Mammary epithelial cell (primary cell): ENCODE measurements at places on chromosomes 6 and 20. TPM values are rescaled to one million over a fixed set of nuclear protein-coding genes. Genes with fewer than 3 reads are reported as not detected.

- DNase-seq = no peak
Measured at GRCh38 chr6:67393356-67393755, 1241.7 kb upstream of the ADGRB3 start.

Gene RBBP8NL
- 0.03 TPM for polyA plus RNA-seq

Gene CRISP3
- not detected for polyA plus RNA-seq

- no peak for DNase-seq
Measured at GRCh38 chr6:36924131-36924530, 30.4 kb upstream of the PI16 start.

Gene ADGRB3
- not detected for polyA plus RNA-seq

Gene SLC35F1
- polyA plus RNA-seq = not detected

GRCh38 chr6:1231941-1232340, 80.0 kb upstream of the FOXQ1 start:
- peak; percentile 38 for DNase-seq

- DNase-seq = peak; percentile 100
Measured at GRCh38 chr6:32971581-32972352, 3.4 kb downstream of the BRD2 start.

DNA sequence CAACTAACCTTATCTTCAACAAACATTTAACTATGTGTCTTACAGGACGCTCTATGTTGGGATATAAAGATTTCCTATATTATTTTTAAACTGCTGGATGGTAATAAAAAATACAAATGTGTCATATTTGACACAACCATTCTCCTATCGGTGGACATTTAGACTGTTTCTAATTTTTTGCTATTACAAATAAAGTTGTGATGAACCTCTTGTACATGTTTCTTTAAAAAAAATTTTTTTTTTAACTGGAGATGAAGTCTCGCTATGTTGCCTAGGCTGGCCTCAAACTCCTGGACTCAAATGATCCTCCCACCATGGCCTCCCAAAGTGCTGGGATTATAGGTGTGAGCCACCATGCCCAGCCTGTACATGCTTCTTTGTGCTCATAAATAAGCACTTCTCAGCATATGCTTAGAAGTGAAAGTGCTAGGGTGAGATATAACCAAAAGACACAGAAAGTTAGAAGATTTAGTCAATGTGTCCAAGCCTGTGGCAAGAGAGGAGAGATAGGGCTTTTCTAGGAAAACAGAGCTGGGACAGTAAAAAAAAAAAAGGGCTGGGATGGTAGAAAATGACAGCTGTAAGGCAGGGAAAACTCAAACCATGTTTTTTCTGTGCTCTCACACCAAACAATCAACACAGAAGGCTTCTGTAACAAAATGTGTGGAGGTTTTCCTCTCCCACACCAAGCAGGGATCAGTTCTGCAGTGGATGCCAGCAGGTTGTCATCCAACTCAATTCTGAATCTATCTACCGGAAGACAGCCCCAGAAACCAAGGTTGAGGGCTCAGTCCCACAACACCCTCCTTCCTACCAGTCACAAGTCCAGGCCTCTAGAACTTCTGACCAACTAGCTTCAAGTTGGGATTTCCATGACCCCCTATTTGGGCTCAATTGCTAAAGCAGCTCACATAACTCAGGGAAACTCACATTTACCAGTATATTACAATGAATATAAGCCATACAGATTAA, 70.0 kb upstream of the SMIM29 start:
- DNase-seq = no peak

DNA sequence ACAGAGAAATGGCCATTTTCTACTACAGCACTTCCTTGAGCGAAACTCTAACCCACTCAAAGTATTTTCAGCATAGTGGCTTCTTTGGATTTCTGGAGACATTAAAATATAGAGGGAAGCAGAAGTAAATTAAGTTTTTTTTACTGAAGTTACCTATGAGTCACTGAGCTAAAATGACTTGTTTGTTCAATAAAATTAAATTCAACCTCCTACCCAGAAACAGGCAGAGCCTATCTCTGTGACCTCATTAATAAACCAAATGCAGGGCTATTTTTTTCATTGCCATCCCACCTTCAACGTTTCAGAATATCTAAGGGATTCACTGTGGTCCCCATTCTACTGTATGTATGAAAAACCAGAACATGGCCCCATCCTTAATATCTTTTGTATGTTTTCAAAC, 133.0 kb downstream of the MTFR2 start:
- DNase-seq = no peak

Gene CDC5L
- 10.2 TPM for polyA plus RNA-seq

DNA sequence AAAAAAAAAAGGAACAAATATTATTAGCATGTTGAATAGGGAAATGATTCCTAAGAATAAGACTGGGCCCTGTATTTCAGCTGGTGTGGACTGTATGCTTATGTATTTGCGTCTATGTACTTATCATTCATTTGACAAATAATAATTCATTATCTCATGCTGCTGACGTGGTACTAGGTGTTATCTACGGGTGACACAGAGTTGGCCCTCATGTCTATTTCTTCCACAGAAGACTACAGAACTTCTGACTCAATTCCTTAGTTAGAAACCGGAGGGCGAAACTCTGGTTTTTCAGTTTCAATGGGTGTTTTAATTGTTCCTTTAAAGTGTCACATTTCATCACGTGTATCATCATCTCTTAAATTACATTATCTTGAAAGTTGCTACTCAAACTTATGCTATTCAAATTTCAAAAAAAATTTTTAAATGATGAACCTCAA, 305.9 kb downstream of the CLIC5 start:
- DNase-seq = no peak

DNA sequence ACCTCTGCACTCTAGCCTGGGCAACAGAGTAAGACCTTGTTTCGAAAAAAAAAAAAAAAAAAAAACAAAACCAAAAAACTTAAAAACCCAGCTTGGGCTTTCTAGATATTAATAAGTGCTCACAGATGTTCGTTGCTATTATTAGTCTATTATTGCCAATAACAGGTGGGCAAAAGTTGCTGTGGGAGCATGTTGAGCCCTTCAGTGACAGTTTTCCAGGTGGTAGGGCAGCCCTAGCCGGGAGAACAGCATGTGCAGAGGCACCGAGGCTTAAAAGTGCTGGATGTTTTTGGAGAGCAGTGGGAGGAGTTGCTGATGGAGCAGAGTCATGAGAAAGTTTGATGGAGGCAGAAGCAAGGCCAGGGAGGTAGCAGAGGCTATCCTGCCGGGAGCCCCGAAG, 4.4 kb downstream of the PPP1R16B start:
- no peak for DNase-seq

Gene TAGAP
- 0.11 TPM for polyA plus RNA-seq

DNA sequence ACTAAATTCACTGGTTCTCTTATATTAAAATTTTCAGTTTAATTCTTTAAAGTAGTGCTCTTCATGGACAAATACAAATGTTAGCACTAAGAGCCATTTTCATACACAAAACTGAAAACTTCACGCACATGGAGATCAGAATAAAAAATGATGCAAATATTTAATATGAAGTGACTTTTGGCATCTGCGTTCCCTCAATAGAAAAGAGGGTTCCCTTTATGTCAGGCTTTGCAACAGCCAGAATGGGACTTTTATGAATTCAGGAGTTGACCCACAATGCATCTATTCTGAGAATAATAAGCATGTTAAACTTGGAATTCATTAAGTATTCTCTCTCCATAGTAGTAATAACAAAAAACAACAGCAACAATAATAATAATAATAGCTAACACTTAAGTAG, 125.8 kb downstream of the INSM1 start:
- DNase-seq = no peak

Gene TRIM27
- 46.7 TPM for polyA plus RNA-seq

DNA sequence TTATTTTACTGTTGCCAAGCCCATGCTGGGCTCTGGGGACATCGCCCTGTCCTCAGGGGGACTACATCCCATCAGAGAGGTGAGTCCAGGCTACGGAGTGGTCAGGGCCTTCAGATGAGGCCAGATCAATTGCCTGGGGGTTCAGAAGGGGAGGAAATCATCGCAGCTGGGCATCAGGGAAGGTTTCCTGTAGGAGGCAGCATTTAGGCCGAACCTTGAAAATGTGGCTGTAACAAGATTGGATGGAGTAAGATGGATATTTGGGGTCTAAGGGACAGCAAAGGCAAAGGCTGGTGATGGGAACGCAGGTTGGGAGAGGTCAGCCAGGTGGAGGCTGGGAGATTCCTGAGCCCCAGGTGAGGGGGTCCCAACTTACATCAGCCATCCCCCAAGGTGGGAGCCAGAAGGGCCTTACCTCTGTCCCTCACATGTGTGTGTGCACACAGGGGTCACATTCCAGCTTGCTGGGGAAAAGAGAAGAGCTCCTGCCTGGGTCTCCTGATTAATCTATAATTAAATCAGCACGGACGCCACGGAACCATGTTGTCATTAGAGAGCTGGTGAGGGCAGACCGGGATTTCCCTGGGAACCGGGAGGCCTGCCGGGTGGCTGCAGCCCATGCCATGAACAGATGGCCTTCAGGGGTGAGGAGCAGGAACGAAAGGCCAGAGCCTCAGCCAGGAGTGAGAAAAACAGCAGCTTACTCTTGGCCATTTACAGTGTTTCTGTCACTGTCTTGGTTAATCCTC, 30.5 kb upstream of the DLGAP4 start:
- no peak for DNase-seq

Gene NRN1
- polyA plus RNA-seq = not detected

Gene CDSN
- polyA plus RNA-seq = 2.8 TPM

DNA sequence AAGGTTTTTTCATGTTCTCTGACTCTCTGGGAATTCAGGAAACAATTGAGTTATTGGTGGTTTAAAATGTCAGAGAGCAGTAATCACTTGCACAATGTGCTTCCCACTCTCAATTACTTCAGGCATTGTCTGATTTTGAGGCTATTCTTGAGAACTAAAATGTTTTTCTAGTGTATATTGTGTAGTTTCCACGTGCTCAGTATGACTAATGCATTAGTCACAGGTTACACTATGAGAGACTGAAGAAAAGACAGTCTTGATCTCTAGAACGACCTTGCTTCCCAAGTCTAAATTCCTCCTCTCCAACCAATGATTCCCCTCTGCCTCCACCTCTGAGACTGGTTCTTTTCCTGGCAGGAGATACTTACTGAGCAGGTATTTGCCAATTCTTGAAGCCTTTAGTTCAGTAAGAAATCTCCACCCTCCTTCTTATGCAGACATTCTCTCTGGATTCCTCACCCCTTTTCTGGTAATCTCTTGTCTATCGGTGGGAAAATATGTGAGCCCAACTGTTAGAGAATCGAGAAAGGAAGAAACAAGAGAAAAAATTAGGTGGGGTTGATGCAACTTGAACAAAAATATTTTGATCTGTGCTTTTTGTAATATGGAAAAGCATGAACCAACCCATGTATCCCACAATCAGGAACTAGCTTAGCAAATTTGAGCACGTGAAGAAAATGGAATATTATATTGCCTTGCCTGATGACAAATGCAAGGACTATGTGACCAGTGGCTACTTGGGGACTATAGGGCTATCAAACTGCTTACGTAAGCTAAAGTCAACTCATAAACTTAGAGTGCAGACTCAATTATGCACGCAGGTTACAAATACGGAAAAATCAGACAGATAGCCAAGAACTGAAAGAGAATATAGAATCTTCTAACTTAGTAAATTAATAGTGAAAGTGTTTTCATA, 61.1 kb upstream of the SLC22A16 start:
- DNase-seq = peak; percentile 99

- DNase-seq = no peak
Measured at GRCh38 chr20:18012901-18013300, 44.1 kb downstream of the MGME1 start.

Gene HEBP2
- 19.3 TPM for polyA plus RNA-seq

DNA sequence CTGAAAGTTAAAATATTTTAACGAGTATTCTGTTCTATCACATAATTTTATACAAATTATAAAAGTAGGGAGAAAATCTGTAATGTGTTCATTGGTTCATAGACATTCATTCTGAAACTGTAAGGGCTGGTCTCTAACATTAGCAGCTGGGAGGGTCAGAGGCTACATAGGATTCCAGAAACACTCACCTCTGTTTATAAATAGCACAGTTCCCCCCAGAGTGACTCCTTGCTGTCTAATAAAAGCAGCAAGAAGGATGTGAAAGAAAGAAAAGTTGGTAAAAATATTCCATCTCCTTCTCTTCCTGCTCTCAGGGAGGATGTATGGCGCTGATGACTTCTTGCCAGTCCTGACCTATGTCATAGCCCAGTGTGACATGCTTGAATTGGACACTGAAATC, 25.3 kb upstream of the NAA20 start:
- DNase-seq = no peak

- DNase-seq = no peak
Measured at GRCh38 chr6:105005451-105005850, 48.5 kb downstream of the LIN28B start.

- DNase-seq = peak; percentile 63
Measured at GRCh38 chr6:81981812-81982211, 229.3 kb upstream of the TENT5A start.
